RWPE2 (cell line): ENCODE measurements at places on chromosomes 1 and 21.

DNA sequence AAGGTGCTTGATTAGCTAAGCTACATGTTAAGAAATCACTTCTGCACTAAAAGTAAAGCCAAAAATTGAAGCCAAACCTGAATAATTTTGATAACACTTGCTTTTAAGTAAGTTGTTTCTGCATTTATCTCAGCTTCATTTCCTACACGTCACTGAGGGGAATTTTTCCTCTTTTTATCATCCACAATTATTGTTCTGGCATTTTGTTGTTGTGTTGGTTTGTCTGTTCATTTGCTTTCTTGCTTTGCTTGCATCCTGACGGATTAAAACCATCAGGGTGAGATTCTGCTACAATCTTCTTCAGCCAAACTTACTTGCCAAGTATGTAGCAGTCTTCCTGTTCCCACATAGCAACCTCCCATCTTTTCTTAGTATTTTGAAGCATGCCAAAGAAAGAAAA lies 18.0 kb upstream of the EEIG2 start:
- no peak for DNase-seq

GRCh38 chr1:24927988-24928688 lies 1.9 kb downstream of the RUNX3 start:
- no peak for DNase-seq

GRCh38 chr1:10242811-10243210 lies 32.4 kb downstream of the KIF1B start:
- DNase-seq, result no peak

DNA sequence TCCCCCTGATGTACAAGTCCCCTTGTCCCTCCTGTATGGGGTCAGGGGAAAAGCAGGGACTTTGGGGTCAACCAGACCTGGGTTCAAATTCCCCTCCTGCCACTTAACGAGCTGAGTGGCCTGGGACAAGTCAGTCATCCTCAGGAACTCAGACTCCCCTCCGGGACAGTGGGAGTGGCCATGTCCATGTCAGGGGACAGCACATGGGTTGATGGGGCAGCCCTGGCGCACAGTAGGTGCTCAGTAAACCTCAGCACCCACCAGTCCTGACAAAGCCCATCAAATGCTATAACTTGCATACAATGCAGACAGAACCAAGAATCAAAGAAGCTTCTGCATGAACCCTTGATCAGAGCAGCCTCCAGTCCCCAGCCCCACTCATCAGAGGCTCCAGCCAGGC lies 30.0 kb downstream of the MATN1 start:
- DNase-seq, result no peak

- no peak for DNase-seq
Measured at GRCh38 chr1:56453417-56454078, 125.8 kb downstream of the PLPP3 start.

DNA sequence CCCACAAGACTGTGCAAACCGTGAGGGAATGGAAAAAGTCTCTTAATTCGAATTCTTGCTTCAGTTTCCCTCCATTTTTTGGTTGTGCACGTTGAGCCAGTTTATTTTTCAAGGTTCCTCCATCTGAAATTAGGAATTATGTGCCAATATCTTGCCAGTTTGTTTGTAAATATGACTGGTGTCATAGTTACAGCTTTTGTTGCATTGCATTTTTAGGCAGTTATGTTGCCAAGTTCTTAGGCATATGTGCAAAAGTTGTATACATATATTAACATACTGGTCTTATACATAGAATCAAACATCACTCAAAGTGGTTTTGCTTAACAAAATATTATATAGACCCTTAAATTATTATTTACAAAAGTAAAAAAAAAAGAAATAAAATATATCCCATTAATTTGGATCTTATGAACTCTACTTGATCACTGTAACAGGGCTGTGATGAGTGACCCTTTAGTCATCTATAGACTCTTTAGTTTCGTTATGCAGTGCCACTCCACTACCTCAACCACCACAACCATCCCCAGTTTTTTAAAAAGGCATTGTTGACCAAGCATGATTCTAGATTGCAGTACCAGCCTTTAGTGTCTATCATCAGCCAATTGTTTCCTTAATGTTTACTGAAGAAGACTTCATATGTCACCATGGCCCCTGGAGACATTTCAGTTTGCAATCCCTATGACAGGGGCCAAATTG lies 20.9 kb upstream of the DYNLT5 start:
- no peak for DNase-seq

DNA sequence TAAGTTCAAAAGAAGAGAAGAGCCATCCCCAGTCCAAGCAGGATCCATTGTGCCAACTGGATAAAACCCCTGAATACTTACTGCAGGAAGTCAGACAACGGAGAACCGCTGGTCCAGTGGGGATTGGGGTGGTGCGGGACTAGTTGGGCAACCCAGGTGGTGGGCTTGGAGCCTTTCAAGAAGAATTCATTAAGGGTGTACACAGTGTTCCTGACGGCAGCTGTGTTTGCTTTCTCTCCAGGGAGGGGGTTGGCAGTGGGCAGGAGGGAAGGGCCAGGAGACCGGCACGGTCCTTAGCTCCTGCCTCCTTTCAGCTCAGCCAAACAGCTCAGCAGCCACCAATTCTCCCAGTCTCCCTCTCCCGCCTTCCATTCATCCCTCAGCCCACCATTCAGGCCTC lies 7.1 kb upstream of the CDK18 start:
- no peak for DNase-seq

DNA sequence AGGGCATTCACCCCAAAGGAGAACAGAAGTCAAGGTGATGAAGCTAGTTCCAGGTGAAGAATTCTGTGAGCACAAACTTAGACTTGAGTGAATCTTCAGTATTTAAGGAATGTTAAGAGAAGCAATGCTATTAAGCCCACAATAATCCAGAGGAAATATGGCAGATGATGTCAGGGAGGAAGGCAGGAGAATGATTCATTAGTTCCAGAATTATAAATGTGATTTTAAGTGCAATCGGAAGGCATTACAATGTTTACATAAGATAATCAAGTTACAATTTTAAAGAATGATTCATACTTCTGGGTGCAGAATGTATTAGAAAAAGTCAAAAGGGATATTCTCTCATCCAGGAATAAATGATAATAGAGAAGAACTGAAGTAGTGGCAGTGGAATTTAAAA lies 545.2 kb upstream of the BRINP3 start:
- no peak for DNase-seq

DNA sequence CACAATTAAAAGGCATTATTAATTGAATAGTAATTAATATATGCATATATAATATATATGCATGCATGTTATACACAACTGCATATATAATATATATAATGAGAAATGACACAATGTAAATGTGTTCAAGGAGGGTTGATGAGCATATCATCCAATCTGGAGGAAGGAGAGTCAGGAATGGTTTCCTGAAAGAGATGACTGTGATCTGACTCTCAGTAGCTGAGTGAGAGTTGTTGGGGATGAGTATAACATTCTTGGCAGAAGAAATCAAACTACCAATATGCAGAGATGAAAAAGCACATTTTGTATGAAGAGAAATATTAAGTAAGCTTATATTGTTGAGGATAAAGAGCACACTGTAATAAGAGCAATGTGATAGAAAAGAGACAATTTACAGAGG lies 37.3 kb downstream of the F13B start:
- no peak for DNase-seq

DNA sequence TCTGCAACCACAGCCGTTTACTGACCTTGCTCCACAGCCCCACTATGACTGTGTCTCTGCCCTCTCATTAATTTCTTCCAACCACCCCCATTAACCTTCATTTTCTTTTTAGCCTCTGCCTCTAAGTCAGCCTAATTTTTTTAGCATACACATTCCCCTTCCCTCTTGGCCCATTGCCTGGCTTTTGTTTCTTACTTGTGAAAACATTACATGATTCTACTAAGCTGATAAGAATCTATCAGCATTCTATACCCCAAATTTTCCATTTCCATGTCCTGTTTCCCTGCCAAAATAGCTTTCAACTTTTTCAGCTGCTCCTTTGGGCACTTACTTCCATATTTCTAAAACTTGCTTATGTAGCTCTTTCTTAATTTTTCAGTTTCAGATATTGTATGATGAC lies 79.8 kb downstream of the PCP4 start:
- no peak for DNase-seq
